ENCODE measurements at places on chromosomes 3 and 15. TPM values are rescaled to one million over a fixed set of nuclear protein-coding genes. Genes with fewer than 3 reads are reported as not detected.

GRCh38 chr3:126523745-126524428 lies at the start of gene CHST13:
TSS of gene CHST13 (plus strand) at chr3:126524155. CDS start at chr3:126524333, 178 bp downstream.
- H3K4me1 ChIP-seq = no peaks in the 10 kb centered on the region
- H3K27me3 ChIP-seq = peaks cover 13% of the 10 kb centered on the region
- no peak within 1 kb of the TSS for H3K27ac ChIP-seq
- no peaks in the 10 kb centered on the region for H3K36me3 ChIP-seq

TUSC7 gene
- total RNA-seq = not detected

SAMD7 gene
- total RNA-seq = not detected

UBAP1L gene
- total RNA-seq = 6.3 TPM

PGBD4 gene
- 3.4 TPM for total RNA-seq

- H3K27ac ChIP-seq = no peak overlapping the region
- no peaks in the 10 kb centered on the region for H3K4me1 ChIP-seq
- no peak overlapping the region for H3K4me3 ChIP-seq
These were observed 26.1 kb downstream of the GOLGA6L2 start for GRCh38 chr15:23420806-23421575.

DNA sequence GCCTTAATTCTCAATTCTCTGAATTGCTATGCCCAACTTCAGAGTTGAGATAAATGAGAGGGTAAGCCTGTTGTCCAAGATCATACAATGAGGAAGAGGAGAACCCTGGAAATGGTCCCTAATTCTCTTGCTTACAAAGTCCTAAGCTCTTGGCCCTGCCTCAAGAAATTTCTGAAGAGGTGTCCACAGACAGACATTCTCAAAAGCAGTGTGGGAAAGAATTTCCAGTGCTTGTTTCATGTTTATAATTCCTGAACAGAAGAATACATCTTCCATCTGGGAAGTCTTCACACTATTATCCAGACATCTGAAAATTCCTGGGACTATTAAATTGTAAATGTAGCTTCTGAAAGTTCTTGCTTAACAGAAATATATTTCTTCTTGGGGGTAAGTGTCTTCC lies 166.8 kb upstream of the LRTM1 start:
- no peaks in the 10 kb centered on the region for H3K36me3 ChIP-seq
- H3K27ac ChIP-seq = no peak overlapping the region
- H3K4me3 ChIP-seq = no peak overlapping the region
- H3K27me3 ChIP-seq = no peaks in the 10 kb centered on the region
- no peak for DNase-seq
- no peaks in the 10 kb centered on the region for H3K4me1 ChIP-seq

DNA sequence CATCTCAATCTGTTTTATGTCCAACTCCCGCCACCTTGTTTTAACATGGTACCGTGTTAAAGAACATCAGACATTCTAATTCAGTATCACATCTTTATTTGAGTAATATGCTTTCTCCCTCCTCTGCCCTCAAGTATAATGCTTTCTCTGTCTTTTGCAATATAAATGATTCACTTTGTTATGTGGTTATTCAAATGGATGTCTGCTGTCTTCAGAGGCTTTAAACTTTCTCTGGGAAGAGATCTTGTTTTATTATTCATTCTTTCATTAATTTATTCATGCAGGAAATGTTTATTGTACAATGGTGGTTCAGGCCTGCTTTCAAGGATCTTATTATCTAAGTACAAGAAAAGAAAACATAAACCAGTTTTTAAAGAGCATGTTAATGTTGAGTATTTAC lies 57.1 kb downstream of the RAP2B start:
- no peak for DNase-seq
- H3K27me3 ChIP-seq = no peaks in the 10 kb centered on the region
- peaks cover 17% of the 10 kb centered on the region for H3K36me3 ChIP-seq
- H3K27ac ChIP-seq = no peak overlapping the region

GOLGA8M gene
- 0.55 TPM for total RNA-seq

GRCh38 chr3:71458895-71459294 lies 124.6 kb downstream of the FOXP1 start:
- peaks cover 19% of the 10 kb centered on the region for H3K36me3 ChIP-seq
- no peak overlapping the region for H3K4me3 ChIP-seq
- H3K27ac ChIP-seq = no peak overlapping the region
- peaks cover 72% of the 10 kb centered on the region for H3K4me1 ChIP-seq
- H3K27me3 ChIP-seq = no peaks in the 10 kb centered on the region

DNA sequence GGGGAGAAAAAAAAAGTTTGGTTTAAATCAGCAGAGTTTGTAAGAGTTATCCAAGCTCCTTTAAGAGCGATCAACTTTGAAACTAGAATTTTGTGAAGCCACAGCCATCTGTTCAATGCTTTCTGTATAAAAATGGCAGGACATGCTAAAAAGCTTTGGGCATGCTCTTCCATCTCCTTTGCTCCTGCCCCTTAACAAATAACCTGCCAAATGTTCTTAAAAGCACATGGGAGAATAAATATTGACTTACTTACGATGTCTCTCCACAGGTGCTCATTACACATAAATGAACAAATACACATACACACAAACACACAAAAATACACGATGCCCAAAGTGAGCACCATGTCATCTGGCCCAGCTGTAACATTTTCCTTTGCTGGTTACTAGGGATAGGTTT lies 211.8 kb upstream of the DPH6 start:
- peaks cover 5% of the 10 kb centered on the region for H3K27me3 ChIP-seq
- H3K36me3 ChIP-seq = no peaks in the 10 kb centered on the region
- no peaks in the 10 kb centered on the region for H3K4me1 ChIP-seq
- DNase-seq = no peak
- no peak overlapping the region for H3K27ac ChIP-seq
- H3K4me3 ChIP-seq = no peak overlapping the region

GRCh38 chr3:193640165-193640715 lies 47.2 kb downstream of the OPA1 start:
- no peak overlapping the region for H3K27ac ChIP-seq
- H3K4me1 ChIP-seq = no peaks in the 10 kb centered on the region
- no peak overlapping the region for H3K4me3 ChIP-seq
- H3K36me3 ChIP-seq = peaks cover 39% of the 10 kb centered on the region

DNA sequence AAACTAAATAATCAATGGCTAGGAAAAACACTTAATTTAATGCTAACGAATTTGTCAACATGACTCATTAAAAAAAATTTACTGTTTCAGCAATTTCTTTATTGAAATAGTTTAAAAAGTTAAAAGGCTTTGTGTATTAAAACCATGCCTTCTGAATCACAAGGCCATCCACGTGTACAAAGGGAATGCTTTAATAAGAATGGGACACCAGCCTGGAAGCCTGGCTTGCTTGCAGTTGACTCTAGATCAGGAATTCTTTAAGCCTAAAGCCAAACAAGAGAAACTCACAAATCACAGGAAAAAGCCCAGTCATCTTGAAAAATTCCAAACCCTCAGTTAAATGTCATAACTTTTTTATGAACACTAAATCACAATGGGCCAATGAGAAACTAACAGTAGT lies 137.6 kb downstream of the PEAK1 start:
- no peaks in the 10 kb centered on the region for H3K4me1 ChIP-seq
- peaks cover 12% of the 10 kb centered on the region for H3K36me3 ChIP-seq
- no peak overlapping the region for H3K27ac ChIP-seq
- DNase-seq = no peak
- no peaks in the 10 kb centered on the region for H3K27me3 ChIP-seq

DNA sequence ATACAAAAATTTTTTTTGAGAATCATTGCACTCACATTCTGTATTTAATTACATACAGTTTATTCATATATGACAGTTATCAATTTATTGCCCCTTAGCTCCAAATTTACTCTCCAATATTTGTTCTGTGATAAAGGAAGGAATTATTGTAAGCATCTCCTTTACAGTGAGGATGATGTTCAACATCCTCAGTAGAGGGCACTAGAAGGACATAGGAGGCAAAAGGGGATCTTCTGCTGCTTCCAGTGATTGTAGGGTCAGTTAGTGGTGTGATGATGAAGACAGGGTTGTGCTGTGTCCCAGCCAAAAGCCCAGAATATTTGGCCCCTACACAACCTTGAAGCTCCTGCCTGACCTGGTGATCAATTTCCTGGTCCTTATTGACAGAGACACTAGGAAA lies 89.9 kb upstream of the DCBLD2 start:
- H3K27ac ChIP-seq = no peak overlapping the region
- DNase-seq = no peak
- H3K36me3 ChIP-seq = no peaks in the 10 kb centered on the region
- H3K27me3 ChIP-seq = peaks cover 10% of the 10 kb centered on the region
- no peaks in the 10 kb centered on the region for H3K4me1 ChIP-seq
- H3K4me3 ChIP-seq = no peak overlapping the region

DGKG gene
- total RNA-seq = 0.05 TPM

SH3BP5 gene
- 15.0 TPM for total RNA-seq

DNA sequence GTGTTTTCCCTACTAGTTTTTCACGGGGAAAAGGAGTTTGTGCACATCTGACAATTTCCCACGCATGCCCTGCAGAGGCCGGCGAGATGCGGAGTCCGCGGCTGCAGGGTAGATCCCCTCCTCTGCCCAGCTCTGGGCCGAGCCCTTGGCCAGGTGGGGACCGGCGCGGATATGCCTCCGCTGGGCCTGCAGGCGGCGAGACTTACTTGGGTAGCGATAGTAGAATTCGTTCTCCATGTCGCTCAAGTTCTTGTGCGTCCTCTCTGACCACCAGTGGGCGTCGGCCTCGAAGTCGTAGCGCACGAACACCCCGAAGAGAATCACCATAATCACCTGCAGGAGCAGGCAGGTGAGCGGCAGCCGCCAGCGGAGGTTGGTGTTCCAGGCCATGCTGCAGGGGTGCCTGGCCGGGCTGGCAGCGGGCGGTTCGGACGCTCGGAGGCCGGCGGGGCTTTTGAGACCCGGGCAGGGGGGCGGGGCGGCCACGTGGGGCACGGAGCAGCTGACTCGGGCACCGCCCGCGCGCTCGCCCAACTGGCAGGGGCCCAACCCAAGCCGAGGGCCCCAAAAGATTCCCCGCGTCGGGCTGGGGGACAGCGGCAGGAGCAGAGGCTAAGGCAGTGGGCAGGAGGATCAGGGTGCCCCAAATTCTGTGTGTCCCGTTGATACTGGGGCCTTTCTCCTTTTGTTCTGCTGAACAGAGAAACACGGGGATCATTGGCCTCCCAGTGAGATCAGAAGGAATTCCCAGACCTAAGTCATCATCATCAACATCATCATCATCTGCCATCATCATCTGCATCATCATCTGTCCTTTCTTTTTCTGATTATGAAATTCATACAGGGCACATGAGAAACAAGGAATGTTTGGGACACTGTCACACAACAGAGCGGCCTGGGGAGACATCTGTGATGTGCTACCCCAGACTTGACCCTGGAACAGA lies at the start of gene RHCG:
Gene RHCG, minus strand, starts transcription at position 429 of the 944 bp plus-strand sequence. Its CDS starts 39 bp downstream, at position 390.
- no peaks in the 10 kb centered on the region for H3K36me3 ChIP-seq
- no peak within 1 kb of the TSS for H3K4me3 ChIP-seq
- peaks cover 36% of the 10 kb centered on the region for H3K27me3 ChIP-seq

CHL1 gene
- not detected for total RNA-seq

DNA sequence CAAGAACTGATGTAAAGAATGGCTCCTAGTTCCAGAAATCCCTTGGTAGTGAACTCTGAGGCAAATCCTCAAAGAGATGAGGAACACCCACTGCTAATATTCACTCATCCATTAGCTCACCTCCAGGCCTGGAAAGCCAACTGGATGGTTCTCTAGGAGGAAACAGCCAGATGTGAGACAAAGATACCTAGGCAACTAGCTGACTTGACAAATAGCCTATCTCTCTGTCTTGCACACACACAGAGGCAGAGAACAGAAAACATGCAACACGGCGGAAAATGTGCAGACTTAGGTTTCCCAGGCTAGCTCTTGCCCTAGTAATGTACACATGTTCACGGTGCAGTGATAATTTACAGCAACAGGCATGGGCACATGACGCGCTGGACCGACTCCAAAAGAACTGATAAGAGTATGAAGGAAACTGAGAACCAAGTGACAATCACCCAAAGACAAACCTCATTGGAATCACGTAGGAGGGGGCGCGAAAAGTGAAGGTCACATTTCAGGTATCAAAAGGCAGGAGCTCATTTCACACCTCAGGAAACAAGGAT lies 318.1 kb downstream of the FOXP1 start:
- DNase-seq = no peak
- no peaks in the 10 kb centered on the region for H3K27me3 ChIP-seq
- H3K4me1 ChIP-seq = peaks cover 55% of the 10 kb centered on the region
- H3K36me3 ChIP-seq = peaks cover 30% of the 10 kb centered on the region

GRCh38 chr3:197224034-197224444 lies 74.4 kb downstream of the DLG1 start:
- peaks cover 17% of the 10 kb centered on the region for H3K4me1 ChIP-seq
- no peaks in the 10 kb centered on the region for H3K36me3 ChIP-seq
- no peaks in the 10 kb centered on the region for H3K27me3 ChIP-seq

GRCh38 chr15:32909431-32909830 lies 191.6 kb downstream of the GREM1 start:
- H3K4me1 ChIP-seq = no peaks in the 10 kb centered on the region
- H3K4me3 ChIP-seq = no peak overlapping the region
- DNase-seq = no peak
- H3K27ac ChIP-seq = no peak overlapping the region
- no peaks in the 10 kb centered on the region for H3K36me3 ChIP-seq

GRCh38 chr15:88695101-88695500 lies 56.3 kb downstream of the ISG20 start:
- H3K27ac ChIP-seq = no peak overlapping the region
- peaks cover 6% of the 10 kb centered on the region for H3K27me3 ChIP-seq
- no peaks in the 10 kb centered on the region for H3K4me1 ChIP-seq

PLIN1 gene
- not detected for total RNA-seq

NMD3 gene
- total RNA-seq = 70.1 TPM

DNA sequence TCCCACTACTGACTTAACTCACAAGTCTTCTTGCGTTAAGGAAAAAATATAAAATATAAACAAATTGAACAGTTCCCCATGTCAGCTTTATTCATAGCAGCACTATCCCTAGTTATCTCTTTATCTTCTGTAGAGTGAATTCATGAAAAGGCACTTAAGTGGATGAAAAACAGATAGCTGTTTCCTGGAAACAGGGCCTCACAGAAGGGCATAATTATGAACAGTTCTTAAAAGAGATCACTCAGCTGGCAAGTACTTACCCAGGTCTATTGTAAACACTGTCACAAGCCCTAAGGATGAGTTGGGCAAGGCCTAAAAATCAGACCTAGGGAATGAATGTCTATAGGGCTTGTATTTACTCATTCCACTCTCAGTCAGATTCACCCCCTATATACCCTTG lies 10.7 kb downstream of the MB21D2 start:
- no peak for DNase-seq
- H3K36me3 ChIP-seq = peaks cover 40% of the 10 kb centered on the region
- H3K27me3 ChIP-seq = peaks cover 2% of the 10 kb centered on the region
- no peak overlapping the region for H3K4me3 ChIP-seq
- peaks cover 35% of the 10 kb centered on the region for H3K4me1 ChIP-seq

DNA sequence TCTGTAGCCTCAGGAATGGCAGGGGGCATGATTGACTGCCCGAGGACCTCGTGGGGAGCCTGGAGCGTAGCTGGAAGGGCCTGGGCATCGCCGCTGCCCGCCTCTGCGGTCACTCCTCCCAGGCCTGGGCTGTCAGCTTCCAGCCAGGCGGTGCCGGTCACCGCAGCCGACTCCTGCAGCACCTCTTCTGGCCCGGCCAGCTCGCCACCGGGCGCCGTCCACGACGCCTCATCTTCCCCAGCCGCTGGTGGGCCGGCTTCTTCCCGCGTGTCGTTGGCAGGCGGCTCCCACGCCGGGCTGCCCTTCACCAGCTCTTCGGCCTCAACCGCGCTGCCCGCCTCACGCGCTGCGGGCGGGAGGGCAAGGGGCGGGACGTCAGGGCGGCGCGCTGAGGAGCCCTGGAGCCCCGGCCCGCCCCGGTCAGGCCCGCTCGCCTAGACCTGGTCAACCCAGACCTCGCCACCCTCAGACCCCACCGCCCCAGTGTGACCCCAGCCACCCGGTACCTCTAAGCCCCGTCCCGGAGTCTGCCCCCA lies 1.0 kb downstream of the CSPG5 start:
- no peaks in the 10 kb centered on the region for H3K36me3 ChIP-seq
- H3K4me3 ChIP-seq = peak overlapping the region; percentile 67
- no peak overlapping the region for H3K27ac ChIP-seq
- H3K4me1 ChIP-seq = no peaks in the 10 kb centered on the region
- DNase-seq = no peak

BFSP2 gene
- not detected for total RNA-seq
